ENCODE measurements at places on chromosomes 13 and 19.

- DNase-seq, result no peak
Observed at GRCh38 chr19:18477042-18477779, 39.3 kb upstream of the ISYNA1 start.

DNA sequence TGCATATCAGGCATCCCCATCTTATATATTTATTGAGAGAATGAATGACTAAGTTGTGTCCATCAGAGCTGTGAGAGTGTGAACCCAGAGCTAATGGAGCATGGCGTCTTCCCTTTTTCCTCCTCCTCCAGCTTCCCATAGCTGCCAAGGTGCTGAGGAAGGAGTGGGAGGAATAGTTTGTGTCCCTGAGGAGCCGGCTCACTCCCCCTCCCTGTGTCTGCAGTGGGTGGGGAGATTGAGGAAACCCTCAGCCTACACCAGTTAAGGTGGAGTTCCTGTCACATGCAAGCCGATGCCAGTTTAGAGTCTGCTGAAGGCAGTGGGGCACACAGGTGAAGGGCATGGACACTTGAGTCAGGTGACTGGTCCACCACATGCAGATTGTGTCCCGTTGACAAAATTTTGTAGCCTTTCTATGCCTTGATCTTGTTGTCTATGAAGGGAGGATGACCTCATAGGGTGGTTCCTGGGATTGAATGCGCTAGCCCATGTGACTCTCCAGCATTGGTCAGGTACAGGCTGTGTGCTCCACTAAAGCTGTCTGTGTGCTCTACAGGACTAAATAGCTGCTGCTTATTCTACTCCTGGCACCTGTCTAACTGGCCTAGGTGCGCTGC, 47.6 kb upstream of the GPI start:
- no peak for DNase-seq

- DNase-seq, result peak; percentile 74
Observed at GRCh38 chr13:112587212-112587763, 665 bp downstream of the TUBGCP3 start.

- DNase-seq, result no peak
Observed at GRCh38 chr19:16260160-16260811, 62.6 kb downstream of the AP1M1 start.

- DNase-seq, result no peak
Observed at GRCh38 chr13:108225440-108225839, 7.2 kb downstream of the ABHD13 start.

- no peak for DNase-seq
Observed at GRCh38 chr19:10566658-10567410, 1.0 kb upstream of the KRI1 start.

DNA sequence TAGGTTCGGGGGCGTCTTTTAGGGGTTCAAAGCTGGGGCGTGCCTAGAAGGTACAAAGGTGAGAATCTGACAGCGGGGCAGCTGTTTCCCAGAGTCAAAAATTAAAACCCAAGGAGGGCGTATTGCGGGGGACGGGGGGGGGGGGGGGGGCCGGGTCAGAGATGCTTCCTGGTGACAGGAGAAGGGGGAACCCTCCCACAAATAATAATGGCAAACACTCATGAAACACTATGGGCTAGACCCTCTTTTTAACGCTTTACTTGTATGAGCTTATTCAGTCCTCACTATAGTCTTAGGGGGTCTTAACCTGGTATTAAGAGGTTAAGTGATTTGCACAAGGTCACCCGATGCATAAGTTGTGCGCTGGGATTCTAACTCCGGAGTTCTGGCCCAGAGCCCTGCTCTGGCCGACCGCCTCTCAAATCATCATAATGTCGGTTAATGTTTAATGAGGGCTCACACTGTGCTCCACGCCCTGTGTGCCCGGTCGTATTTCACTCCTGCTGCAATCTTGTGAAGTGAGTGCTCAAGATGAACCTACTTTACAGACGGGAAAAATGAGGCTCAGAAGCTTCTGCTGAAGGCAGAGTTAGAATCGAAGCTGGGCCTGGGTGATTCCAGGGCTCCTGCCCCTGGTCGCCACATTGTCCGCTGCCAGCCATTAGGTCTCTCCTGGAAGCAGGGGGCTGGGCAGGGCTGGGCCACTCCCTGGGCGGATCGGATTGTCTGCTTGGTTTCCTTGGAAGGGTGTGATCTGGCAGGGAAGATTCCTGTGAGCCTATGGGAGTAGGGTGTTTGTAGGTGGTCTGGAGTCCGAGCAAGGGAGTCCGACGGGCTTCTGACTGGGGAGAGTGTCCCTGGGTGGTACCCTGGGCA, 964 bp downstream of the PAK4 start:
- DNase-seq, result no peak

DNA sequence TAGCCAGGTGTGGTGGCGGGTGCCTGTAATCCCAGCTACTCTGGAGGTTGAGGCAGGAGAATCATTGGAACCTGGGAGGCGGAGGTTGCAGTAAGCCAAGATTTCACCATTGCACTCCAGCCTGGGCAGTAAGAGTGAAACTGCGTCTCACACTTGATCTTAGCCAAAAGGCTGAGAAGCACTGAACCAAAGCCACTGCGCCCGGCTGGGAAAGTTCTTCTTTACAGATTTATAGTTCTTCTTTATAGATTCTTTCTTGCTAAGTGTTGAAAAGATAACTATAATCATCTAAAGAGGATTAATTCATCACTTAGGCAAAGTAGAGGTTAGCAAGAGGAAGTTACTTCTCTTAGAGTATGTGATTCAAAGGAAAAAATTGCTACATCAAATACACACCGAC, 11.1 kb downstream of the ZNF417 start:
- DNase-seq, result no peak

DNA sequence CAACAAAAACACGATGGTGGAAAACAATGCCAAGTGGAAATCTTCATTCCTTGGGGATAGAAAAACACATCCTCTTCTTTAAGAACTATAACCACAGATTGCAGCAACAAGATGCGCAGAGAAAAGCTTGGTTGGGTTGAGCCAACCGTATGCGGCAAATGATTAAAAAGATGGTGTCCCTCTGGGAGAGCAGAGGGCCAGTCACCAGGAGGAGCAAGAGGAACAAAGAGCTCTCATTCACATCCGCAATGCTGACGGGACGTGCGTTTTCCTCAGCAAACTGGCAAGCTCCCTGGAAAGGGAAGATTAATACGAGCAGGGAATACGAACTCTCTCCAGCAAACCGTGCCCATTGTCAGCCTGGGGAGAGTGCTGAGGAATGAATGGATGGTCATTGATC, 141.6 kb downstream of the KATNAL1 start:
- DNase-seq, result peak; percentile 7

DNA sequence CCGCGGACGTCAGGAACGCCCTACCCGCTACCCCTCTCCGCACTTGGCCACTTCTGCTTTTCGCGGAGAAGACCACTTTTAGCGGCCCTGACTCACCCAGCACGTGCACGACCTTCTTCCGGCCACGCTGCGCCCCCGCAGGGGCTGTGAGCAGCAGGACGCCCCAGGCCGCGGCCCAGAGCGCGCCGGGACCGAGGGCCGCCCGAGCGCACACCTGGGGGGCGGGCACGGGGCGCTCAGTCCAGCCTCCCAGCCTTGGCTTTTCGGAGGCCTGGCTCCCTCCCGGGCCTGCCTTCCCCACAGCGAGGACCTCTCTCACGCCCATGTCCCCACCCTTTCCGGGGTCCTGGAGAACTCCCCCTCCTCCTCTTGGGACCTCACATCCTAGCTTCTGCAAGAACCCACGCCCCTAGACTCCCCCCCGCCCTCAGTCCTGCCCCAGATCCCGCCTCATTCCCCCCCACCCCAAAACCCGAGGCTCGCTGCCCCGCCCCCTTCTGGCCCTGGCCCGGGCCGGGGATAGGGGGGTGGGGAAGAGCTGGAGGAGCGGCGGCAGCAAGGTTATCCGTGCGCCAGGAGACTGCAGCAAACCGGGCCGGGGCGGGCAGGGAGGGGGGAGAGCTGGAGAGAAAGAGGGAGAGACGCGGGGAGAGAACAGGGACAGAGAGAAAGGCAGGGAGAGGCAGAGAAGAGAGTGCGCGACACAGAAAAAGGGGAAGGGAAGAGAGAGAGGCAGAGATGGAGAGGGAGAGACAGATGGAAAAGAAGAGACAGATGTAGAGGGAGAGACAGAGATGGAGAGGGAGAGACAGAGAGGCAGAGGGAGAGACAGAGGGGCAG, 11.5 kb downstream of the TM6SF2 start:
- DNase-seq, result no peak

DNA sequence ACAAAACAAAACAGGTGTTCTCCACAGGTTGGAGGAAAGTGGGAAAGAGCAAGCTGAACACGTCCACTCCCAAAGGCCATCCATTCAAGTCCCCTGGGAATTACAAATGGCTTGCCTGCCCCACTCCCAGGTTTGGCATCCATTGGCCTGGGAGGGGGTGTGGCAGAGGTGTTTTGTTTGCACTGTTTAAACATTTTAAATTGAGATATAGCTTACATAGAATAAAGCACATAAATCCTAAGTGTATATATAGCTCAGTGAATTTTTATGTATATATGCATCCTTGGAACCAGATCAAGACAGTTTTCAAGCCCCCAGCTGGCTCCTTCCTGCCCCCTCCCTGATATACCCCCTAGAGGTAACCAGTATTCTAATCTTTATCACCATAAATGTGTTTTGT, 12.7 kb downstream of the SLC25A42 start:
- DNase-seq, result no peak

DNA sequence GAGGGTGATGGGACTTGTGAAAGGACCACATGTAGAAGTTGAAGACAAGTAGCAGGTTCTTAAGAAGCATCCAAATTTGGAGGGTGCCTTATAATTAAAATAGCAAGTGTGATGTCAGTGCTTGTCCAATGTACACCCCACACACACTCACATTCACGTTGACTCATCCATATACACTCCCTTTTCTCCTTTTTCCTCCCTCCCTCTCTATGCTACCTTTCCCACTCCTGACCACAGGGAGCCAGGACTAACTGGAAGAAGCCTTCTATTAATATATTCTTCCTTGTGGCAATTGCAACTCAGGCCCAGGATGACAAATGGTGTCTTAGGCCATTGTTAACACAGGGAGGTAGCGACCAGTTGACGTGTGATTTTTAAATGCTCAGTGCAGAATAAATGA, 16.3 kb upstream of the GPR183 start:
- DNase-seq, result no peak

DNA sequence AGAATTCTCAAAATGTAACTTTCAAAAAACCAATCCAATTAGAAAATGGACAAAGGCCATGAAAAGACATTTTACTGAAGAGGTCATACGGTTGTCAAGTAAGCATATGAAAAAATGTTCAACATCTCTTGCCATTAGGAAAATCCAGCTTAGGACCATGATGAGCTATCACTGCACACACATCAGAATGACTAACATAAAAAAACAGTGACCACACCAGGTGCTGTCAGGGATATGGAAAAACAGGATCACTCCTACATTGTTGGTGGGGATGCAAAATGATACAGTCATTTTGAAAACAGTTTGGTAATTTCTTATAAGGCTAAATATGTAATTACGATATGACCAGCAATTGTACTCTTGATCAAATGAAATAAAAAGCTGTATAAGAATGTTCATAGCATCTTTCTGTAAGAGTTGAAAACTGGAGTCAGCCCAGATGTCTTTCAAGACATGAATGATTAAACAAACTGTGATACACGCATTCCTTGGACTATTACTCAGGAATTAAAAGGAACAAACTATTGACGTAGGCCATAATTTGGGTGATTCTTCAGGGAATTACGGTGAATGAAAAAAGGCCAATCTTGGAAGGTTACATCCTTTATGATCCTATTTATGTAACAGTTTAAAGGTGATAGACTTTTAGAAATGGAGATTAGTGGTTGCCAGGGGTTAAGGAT, 26.9 kb upstream of the RCBTB2 start:
- DNase-seq, result peak; percentile 58

DNA sequence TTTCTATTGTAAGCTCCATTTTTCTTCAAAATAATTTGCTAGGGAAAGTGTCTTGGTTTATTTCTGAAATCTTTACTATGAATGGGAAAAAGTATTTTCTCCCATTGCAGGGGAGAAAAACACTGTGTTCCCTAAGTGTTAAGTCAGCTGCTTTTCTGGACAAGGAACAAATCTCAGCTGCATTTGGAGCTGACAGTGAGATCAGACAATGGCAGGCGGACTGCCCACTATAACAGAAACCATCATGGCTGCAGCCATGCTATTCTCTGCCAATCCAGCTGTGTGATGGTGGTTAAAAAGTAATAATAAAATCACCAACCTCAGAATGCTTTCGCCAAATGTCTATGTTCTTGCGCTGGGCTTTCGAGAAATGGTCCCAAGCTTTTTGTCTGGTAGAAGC, 302.7 kb downstream of the DNAJC15 start:
- DNase-seq, result no peak

DNA sequence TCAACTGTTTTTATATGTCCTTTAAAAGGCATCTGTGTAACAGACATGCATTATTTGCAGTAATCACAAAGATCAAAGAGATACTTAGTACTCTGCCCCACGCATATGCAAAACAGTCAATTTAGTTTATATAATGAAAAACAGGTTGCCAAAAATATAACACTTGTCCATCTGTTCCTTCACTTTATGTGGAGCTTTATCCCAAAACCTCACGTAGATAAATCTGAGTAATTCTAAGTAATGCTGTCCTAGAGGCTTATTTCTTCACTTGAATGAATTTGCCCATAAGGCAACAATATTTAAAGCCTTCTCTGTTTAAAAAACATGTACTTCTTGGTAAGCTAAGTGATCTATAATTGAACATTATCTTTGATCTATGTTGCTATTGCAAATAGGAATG, 20.3 kb upstream of the SLITRK6 start:
- DNase-seq, result no peak

GRCh38 chr13:97567510-97568243, 133.7 kb downstream of the RAP2A start:
- no peak for DNase-seq

All from brain microvascular endothelial cell (primary cell).